Amniotic stem cell (primary cell): ENCODE measurements at places on chromosomes 1 and 21.
A peak's percentile ranks its signal among the peaks of the same experiment; 100 is the strongest.

DNA sequence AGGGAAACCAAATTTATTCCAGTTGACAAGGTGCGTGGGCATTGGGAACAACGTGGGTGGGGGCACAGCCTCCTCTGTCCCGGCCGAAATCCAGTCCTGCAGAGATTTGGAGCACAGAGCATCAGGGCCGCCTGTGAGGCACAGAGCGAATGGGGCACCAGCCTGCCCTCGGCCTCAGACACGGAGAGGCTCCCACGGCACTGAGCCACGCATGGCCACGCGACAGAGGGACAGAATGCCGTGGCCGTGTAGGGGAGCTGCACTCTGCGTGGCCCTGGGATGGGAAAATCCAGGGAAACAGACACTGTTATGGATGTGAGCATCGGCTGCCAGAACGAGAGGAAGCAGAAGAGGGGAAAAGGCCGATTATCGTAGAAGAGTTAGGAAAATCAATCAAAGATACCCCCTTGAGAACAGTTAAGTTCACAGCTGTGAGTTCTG, 13.5 kb upstream of the C1orf159 start:
- DNase-seq: no peak

- DNase-seq: no peak
Measured at GRCh38 chr1:194503209-194503608, 1316.8 kb upstream of the B3GALT2 start.

DNA sequence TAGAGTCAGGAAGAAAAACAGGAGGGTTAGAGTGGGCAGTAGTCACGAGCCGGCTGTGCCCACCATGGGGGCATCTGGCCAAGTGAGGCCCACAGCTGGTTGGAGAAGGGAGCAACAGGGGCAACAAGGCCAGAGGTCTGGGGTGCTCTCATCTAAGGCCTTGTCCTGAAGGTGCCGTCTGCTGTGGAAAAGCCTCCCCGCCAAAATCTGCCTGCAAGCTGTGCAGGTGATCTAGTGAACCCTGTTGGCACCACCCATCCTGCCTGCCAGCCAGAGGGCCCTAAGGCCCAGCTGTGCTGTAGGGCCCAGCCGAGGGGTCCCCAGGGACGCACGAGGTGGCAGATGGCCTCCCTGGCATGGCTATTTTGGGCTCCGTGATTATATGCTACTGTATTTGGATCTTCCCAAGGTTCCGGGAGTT, 51.3 kb downstream of the LGR6 start:
- DNase-seq: no peak

- no peak for DNase-seq
Measured at GRCh38 chr1:99497690-99498089, 148.2 kb upstream of the PALMD start.

GRCh38 chr1:151867765-151868411, 14.4 kb upstream of the THEM5 start:
- no peak for DNase-seq

GRCh38 chr1:35659589-35659988, 18.3 kb upstream of the PSMB2 start:
- DNase-seq: no peak

- DNase-seq: no peak
Measured at GRCh38 chr1:213008564-213008963, 7.1 kb downstream of the ANGEL2 start.

DNA sequence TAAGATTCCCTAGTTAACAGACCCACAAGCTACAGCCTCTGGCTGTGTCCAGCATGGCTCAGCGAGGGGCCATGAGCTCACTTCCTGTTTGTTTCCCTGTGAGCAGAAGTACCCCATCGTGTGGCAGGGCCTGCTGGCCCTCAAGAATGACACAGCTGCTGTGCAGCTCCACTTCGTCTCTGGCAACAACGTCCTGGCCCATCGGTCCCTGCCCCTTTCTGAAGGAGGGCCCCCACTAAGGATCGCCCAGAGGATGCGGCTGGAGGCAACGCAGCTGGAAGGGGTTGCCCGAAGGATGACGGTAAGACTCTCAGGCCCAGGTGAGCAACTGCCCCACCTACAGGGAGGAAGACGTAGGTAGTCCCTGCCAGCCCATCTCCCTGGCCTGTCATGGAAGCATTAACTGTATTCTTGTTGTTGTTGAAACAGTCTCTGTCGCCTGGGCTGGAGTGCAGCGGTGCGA, 38.2 kb downstream of the ZBTB17 start:
- no peak for DNase-seq

DNA sequence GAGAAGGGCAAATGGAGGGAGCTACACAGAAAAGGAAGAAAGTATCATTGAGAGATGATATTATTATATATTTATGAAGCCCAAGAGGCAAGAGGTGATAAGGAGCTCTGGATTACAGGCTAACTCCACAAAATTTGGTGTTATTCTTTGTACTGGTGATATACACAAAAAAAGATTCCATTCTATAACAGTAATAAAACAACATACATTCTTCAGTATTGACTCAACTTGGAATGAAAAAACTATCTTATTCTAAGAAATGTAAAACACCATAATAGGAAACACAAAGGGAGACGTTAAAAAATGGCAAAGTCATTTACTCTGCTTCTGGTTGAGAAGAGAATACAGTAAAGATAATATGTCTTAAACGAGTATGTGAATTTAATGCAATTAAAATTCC, 99.4 kb downstream of the TEX35 start:
- DNase-seq: no peak

DNA sequence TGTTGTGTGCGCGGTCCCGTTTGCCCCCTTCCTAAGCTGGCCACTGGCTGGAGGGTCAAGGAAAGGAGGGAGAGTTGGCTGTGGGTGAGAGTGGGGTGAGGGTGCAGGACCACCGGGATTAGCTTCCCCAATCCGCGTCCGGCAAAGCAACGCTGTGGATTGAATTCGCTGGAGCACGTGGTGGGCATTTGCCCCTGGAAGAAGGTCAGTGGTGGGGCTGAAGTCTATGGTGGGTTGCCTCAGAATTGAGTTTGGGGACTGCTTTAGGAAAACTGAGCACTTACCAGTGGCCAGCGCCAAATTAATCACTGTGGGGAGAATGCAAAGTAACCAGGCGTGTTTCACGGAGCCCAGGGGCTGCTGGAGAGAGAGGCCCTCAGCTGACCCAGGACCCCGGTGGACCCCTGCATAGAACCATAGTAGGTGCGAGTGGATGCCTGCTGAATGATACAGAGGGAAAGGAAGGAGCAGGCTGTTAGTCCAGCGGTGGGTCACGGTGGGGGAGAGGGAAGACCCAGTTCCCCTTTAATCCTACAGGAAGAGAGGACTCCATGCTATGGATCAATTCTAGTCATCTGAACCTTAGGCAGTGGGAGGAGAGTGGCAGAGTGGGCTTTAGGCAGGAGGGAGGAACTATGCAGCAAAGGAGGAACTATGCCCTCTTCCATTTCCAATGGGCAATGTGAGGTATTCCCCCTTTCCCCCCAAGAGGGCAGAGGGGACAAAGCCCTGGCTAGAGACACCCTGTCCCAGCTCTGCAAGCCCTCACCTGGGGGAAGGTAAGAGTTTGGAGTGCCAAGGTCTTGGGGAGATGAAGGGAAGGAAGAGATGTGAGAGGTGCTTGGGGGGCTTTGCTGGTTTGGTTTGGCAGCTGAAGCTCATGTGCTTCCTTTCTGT, 1.2 kb downstream of the TNFRSF8 start:
- no peak for DNase-seq

GRCh38 chr1:228275430-228276173, 67.8 kb downstream of the OBSCN start:
- DNase-seq: peak; percentile 76

GRCh38 chr1:211628417-211628816, 47.0 kb downstream of the NEK2 start:
- DNase-seq: no peak

GRCh38 chr1:93000751-93001175, 39.5 kb upstream of the DIPK1A start:
- DNase-seq: no peak

DNA sequence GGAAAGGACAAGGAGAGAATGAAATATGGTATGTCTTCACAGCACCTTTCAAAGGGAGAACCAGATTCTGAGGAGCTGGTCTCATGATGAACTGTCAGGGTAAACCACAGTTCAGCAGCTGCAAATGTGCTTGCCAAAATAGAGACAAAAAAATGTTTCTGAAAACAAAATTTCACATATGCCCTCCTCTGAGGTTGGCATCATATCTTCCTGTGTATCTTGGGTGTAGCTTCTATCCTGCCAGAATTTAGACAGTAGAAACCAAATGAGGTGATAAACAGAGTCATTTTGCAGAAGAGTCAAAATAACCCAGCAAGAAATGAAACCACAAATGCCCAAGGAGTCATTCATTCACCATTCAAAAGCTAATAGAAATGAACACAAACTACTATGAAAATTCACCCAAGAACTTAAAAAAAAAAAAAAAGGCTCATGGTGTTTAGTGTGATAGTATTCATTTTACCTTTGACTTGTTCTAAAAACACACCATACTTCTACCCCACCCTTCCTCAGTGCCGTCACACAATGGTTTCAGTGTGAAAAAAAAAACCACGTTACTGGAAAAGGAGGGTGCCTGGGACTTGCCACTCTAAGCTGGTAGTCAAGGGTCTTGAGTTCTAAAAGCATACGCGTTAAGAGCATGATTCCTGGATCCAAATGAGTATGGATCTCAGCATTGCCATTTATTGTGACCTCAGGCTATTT, 18.5 kb downstream of the SELL start:
- no peak for DNase-seq

GRCh38 chr1:151069103-151069486, 1.5 kb upstream of the GABPB2 start:
- no peak for DNase-seq

GRCh38 chr1:59815892-59816291, 1.1 kb downstream of the HOOK1 start:
- no peak for DNase-seq

DNA sequence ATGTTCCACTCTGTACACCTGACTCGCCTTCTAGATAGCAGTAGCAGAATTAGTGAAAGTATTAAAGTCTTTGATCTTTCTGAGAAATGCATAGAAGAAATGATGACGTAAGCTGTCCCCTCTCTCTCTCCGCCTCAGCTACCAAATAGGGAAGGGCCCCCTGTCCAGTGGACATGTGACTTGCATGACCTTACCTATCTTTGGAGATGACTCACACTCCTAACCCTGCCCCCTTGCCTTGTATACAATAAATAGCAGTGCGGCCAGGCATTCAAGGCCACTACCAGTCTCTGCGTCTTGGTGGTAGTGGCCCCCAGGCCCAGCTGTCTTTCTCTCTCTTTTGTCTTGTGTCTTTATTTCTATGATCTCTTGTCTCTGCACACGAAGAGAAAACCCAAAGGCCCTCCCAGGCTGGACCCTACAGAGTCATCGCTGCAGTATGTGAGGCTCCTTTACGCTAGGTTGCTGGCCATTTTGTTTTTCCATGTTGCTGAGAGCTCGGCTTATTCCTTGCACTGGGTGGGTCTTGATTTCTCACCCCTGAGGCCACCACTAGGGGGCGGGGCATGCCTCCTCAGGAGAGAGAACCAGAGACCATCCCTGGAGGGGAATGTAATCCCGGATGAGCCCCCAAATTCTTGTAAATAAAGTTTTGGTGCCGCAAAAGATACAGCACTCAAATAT, 16.0 kb upstream of the ZBTB8B start:
- no peak for DNase-seq

DNA sequence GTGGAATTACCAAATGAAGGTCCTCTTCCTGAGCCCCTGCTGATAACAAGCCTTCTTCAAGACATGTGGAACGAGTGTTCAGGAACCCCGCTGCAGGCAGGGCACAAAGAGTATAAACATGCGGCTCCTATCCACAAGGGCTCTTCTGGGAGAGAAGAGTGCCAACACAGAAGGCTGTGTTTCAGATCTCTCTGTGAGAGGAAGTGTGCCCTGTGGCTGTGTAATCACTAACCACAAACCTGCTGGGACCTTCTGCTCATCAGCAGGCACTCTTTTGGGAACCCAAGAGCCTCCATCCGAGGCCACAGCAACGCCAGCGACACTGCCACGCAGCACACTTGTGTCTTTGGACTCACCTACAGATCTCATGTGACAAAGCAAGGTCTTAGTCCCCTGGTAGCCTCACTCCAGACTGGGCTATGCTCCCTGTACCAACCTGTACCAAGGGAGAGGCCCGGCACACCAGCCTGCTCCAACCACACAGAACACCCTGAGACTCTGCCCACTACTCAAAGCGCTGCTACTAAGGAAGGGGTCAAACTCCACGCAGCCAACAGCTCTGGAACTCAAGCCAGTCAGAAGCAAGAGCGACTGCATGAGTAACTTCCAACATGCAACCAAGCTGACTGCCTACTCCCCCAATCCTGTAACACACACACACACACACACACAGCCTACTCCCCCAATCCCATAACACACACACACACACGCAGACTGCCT, 7.8 kb downstream of the PTTG1IP start:
- DNase-seq: no peak

- DNase-seq: no peak
Measured at GRCh38 chr1:91707114-91707889, 178.6 kb downstream of the TGFBR3 start.

GRCh38 chr1:228162286-228163006, 3.2 kb upstream of the IBA57 start:
- no peak for DNase-seq

GRCh38 chr1:200890818-200891773, 3.6 kb upstream of the INAVA start:
- DNase-seq: peak; percentile 19

- no peak for DNase-seq
Measured at GRCh38 chr1:220579317-220579716, 51.4 kb downstream of the MARK1 start.

- DNase-seq: peak; percentile 7
Measured at GRCh38 chr1:54950006-54950368, 30.4 kb upstream of the TMEM61 start.

GRCh38 chr1:178651742-178652141, 73.3 kb upstream of the RALGPS2 start:
- no peak for DNase-seq

DNA sequence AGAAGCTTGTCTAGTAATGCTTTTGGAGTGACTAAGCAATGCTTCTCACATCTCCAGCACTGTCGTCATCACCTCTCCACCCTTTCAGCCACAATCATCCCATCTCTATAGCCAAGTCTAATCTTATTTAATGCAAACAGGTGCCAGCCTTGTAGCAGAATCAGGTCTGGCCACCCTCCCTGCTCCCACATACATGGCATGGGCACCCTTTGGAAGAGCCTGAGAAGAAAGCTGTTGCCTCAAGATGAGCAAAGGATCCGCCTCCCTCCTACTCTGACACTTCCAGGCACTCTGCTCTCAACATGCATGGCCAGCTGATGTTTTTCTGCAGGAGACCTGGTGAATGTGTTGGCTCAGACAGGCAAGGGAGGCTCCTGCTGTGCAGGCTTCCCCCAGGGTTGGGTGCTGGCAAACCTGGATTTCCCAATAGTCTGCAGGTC, 113.1 kb upstream of the GRIK3 start:
- DNase-seq: no peak

GRCh38 chr1:38451541-38451993, 405.0 kb upstream of the POU3F1 start:
- no peak for DNase-seq

DNA sequence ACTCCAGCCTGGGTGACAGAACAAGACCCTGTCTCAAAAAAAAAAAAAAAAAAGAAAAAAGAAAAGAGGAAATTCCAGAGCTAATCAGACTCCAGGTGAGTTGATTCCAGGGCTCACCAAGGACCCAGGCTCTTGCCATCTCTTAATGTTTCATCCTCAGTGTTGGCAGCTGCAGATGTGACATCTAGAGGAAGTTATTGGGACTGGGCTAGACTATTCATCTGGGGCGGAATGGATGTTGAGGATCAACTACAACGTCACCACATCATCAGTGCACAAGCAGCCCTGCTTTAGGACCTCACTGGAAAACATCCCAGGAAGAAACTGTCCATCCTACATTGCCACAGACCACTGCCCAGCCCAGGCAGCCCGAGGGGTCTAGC, 28.6 kb upstream of the PARP1 start:
- DNase-seq: no peak

GRCh38 chr1:29281571-29281970, 45.2 kb downstream of the PTPRU start:
- no peak for DNase-seq
